ENCODE measurements at places on chromosomes 12 and 14.

DNA sequence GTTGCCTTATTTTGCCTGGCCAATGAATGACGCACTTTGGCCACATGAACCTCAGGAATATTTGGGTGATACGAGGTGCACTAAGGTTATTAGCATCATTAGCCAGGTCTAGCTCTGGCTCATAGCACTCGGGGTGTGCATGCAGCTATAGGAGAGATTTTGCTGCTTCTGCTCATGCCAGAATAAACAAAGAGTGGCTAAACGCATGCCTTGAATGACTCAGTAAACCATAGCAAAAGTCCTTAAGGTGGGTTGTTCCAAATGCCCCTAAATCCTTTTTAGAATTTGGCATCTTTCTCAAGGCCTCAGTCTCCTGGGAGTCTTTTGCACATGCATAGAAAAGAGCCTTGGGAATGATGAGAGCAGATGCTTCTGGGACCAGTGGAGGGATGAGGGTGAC, 343.7 kb upstream of the FKBP4 start:
- no peak for DNase-seq

DNA sequence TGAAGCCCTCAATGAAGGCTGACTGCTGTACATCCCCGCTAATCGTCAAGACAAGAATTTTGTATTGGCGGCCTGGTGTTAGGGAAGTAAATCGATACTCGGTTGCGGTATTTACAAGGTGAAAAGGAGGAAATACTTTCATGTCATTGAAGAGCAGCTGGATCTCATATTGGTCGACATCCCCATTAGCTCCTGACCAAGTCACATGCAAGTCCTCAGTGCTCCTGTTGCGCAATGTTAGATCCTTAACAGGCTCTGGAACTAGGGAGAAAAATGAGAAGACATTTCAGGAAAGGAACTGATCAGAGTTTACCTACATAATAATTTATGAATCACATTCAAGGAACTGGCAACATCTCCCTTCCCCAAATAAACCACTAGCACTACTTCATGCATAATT, 66.2 kb downstream of the PTPRB start:
- DNase-seq: no peak

- no peak for DNase-seq
These were observed 114.3 kb downstream of the SSPN start for GRCh38 chr12:26309634-26310033.

DNA sequence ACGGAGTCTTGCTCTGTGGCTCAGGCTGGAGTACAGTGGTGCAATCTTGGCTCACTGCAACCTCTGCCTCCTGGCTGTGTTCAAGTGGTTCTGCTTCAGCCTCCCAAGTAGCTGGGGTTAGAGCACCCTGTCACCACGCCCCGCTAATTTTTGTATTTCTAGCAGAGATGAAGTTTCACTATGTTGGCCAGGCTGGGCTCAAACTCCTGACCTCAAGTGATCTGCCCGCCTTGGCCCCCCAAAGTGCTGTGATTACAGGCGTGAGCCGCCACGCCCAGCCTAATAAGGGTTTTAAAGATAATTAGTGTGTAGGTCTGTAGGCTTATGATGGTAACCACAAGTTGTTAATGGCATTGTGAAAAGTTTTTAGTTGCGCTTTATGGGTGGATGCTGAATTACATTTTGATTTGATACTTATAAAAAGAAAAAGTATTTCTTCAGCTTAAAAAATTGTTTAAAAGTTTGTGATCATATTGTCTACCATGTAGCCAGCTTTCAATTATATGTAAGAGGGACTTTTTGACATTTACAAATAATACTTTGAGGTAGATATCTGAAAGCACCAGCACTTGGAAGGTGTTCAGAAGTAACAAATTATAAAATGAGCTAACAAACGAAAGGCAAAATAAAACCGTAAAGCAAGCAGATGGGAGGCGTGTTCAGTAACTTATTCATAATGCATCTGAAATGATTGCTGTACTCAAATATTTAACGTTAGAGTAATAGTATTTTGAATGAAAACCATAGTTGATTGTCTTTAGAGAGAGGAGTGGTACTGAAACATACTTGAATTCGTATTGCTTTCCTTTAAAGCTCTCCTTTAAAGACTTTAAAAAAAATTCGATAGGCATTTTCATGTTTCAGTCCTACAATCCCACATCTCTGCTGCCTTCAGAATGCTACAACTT, 37.1 kb downstream of the MDM2 start:
- DNase-seq: no peak

DNA sequence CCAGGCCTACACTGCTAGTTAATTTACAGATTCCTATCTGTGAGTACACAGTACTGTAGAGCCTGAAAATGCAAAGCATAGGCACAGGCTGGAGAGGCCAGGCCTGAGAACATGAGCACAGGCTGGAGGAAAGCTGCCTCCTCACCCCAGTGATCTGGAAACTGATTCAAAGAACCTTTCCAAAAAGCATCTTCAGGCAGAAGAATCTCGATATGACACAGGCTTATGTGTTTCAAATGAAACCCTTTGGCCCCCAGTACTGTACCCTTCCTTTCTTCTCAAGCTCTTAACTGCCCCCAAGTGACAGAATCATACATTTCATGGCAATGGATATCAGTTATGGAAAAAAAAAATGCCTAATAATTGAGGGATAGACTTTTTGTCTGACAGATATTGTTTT, 122.0 kb downstream of the KCNC2 start:
- no peak for DNase-seq

DNA sequence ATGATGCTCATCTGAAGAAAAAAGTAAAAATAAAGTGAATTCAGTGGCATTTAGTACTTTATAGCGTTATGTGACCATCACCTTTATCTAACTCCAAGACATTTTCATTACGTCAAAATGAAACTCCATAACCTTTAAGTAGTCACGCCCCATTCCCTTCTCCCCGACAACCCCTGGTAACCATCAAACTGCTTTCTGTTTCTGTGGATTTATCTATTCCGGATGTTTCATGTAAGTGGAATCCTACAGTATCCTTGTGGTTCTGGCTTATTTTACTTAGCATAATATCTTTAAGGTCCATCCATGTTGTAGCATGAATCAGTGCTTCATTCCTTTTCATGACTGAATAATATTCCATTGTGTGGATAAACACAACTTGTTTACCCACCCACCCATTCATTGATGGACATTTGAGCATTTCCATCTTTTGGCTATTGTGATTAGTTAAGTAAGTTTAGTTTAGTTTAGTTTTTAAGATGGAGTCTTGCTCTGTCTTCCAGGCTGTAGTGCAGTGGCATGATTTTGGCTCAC, 18.5 kb upstream of the MAP1LC3B2 start:
- no peak for DNase-seq

DNA sequence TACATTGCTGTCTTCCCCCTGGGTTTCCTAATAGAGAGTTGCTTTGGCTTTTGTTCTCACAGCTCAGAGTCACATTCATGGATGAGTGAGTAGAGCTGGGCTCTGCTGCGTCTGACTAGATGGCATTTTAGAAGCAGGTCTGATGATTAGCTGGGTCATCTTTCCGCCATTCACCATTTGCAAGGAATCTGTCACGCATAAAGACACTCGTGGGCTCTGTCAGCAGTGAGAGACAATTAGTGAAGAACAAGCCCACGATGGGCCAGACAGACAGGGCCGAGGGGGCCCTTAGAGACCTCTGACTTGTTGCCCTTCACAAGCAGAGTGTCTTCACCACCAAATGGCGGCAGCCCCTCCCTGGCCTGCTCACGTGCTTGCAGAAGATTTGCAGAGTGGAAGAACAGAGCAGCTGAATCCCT, 175.0 kb downstream of the CRADD start:
- DNase-seq: no peak

GRCh38 chr12:110528277-110528839, 26.2 kb downstream of the RAD9B start:
- DNase-seq: no peak

GRCh38 chr14:96398432-96398831, 6.5 kb downstream of the AK7 start:
- DNase-seq: no peak

- no peak for DNase-seq
These were observed 94.9 kb downstream of the TXNDC16 start for GRCh38 chr14:52457411-52457810.

GRCh38 chr12:93879476-93880421, 202.6 kb downstream of the CRADD start:
- DNase-seq: no peak
